ENCODE measurements at places on chromosomes 2 and 18.

DNA sequence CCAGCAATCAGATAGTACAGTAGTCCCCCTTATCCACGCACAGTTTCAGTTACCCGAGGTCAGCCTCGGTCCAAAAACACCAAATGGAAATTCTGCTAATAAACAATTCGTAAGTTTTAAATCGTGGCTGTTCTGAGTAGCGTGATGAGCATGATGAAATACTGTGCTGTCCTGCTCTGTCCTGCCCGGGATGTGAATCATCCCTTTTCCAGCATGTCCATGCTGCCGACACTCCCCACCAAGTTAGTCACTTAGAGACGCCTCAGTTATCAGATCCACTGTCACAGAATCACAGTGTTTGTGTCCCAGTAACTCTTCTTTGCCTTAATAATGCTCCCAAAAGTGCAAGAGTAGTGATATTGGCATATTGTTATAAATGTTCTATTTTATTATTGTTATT, 62.1 kb downstream of the MEX3C start:
- DNase-seq: peak; percentile 7

DNA sequence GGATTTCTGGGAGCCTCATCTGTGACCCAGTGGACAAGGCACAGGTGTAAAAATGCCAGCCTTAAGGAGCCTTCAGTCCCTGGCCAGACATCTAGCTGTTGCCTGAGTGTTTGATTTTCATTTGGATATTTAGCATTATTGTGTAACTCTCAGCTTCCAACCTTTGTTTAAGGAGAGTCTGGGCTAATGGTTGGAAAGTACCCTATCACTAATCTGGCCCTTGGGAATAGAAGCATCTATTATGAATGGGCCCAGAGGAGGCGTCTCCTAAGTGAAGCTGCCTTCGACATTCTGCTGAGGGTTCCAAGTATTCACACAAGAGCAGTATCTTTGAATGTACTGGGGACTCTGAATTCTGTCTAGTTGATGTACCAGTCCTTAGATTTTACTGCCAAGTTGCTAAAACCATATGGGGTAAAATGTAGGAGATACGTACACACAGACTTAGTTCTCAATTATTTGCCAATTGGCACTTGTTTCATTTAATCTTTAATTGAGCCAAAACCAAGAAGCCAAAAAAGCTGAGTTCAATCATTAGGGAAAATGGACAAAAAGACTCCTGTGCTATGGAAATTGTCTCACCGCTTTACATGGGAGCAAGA, 7.2 kb upstream of the ANKRD29 start:
- DNase-seq: no peak

DNA sequence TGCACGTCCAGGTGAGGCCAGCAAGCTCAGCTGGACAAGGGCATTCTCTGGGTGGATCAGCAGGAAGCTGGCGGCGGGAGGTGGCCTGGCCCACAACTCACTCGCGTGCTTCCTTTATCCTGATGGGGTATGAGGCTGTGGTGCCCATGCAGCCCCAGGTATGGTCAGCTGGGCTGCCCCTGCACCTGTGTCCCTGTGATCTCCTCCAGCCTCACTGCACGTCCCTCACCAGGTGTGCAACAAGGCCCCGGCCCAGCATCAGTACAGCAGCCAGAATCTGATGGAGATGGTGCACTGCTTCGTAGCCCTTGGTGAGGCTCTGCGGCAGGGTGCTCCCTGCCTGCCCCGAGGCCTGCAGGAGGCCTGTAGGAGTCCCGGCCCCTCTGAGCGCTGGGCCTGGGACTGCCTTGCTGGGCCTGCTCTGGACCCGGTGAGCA, 17.6 kb downstream of the MROH2A start:
- no peak for DNase-seq

DNA sequence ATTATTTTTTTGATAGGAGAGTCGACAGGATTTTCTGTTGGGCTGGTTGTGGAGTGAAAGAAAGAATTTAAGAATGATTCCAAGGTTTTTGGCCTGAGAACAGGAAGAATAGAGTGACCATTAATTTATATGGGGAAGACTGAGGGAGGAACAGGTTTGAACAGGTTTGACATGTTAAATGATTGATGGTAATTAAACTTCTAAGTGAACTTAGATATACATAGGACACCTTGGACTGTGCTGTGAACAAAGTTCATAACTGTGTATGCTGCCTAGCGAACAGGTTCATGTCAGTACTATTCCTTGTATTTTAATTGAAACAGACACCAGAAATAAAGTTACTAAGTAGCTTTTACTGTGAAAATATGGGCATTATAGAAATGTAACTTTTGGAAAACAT, 212.0 kb downstream of the SPAG16 start:
- DNase-seq: no peak

DNA sequence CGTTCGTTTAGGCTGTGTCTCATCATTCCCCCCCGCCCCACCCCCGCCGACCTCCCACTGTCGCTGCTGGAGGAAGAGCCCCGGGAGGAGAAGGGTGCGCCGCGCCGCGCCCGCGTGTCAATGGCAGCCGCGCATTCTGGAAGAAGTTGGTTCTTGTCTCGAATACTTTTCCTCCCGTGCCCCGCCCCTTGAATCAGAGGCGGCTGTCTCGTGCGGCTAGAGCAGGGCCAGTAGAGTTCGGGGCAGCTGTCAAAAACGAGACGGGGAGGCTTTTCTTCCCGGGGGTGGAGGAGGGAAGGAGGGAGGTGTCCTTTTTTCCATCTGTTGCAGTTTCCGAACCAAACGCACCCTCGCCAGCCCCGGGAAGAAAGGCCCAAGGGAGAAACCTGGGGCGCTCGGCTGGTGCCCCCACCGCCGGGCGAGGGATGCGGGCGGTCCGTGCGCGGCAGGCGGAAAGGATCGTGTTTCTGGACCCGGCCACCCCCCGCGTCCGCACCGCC, 410 bp upstream of the TGIF1 start:
- no peak for DNase-seq

- DNase-seq: no peak
Observed at GRCh38 chr2:16148632-16149348, 208.4 kb downstream of the MYCN start.

DNA sequence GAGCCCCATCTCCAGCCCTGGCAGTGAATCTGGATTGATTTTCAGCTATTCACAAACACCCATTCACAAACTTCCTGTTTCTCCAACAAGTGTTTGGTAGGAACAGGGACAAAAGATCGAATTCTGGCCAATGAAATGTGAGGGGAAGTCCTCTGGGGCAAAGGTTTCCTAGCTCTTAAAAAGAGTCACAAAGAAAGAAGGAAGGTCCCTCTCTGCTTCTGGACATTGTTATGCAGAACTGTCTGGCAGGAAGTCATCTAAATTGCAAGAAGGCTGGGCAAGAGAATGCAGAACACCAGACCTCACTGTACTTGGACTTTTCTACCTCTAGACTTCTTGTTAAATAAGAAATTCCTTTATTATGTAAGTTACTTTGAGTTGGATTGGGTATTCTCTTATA, 137.3 kb downstream of the CCDC148 start:
- DNase-seq: no peak

DNA sequence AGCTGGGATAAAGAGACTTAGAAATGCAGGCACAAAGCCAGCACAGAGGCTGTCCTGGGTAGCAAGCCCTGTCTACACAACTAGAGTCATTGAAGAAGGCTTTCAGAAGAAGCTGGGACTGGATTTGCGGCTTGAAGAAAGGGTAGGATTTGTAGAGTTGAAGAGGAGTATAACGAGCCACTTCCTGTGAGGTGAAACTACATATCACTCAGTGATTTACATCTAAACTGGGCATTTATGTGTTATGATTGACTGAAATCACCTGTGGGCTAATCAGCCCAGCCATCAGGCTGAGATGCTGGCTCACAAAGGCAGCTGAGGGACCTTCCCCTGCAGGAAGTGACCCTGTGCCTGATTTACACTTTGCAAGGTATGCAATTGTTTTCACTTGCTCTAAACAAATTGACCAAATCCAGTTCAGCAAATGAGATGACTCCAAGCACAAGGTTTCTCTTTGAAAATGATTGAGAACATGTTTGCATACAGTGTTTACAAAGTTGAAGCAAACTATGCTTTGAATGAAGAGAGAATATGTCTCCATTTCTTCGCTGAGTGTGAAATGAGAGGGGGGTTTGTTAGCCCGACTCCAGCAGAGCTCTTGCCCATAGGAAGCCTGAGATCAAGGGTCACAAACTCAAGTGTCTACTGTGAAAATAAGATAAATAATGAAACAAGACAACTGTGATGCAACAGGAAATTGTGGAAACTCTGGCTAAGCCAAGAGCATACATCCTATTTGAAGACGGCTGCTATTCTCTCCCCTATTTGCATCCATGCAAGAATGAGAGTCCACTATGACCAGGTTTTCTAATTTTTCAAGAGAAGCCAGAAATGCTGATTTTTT, 69.3 kb upstream of the HK2 start:
- DNase-seq: no peak

- no peak for DNase-seq
Observed at GRCh38 chr2:147521936-147522335, 322.9 kb upstream of the ACVR2A start.

DNA sequence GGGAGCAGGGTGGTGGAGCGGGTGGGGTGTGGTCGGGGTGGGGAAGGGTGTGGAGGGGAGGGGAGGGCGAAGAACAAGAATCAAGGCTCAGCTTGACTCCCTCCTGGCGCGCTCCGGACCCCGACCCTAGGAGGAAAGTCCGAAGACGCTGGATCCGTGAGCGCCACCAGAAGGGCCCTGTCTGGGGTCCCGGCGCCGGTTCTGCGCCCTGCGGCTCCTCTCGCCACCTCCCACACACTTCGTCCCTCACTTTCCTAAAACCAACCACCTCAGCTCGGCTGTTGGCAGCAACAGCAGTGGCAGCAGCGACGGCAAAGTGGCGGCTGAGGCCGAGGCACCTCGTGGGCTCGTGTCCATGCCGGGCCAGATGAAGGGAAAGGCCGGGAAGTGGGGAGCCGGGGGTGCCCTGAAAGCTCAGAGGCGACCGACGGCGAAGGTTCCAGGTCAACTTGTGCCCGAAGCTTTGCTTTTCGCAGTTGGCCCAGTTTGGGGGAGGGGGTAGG, 2.1 kb downstream of the KLHL14 start:
- DNase-seq: no peak

DNA sequence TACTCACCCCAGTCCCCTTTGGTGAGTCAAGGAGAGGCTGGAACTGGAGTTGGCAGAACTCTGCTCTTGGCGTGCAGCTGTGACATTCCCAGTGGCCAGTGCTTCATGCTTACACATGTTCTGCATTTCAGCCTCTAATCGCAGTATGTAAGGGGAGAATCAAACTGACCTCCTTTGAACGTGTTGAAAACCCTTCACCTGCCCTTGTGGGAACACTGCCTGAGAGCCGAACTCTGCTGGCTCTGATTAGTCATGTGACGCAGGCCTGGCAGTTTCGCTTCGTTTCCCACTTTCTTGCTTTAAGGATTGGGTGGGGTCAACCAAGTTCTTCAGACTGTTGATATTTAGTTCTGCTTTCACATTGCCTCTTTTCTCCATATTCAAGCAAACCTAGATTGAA, 173.8 kb upstream of the BCL2L11 start:
- no peak for DNase-seq

DNA sequence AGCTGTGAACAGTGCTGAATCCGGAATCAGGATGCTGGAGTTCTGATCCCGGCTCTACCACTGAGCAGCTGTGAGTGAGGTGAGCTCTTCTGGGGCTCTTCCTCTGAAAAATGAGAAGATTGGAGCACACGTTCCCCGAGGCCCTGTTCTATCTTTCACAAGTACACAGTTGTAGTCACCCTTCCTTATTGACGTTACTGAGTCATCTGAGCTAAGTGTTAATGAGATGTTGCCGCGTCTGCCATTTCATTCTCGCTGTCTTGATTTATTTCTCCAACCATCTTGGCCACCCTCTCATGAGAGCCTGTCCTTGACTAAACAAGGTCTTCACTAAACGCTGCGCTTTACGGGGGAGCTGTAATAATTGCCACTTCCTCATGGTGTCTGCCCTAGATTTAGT, 31.9 kb upstream of the EFR3B start:
- DNase-seq: no peak

- no peak for DNase-seq
Observed at GRCh38 chr18:72180689-72181088, 363.5 kb downstream of the CBLN2 start.

- DNase-seq: peak; percentile 96
Observed at GRCh38 chr18:2857491-2858131, 10.8 kb downstream of the EMILIN2 start.

- no peak for DNase-seq
Observed at GRCh38 chr2:230947908-230948365, 22.9 kb upstream of the GPR55 start.

- DNase-seq: no peak
Observed at GRCh38 chr18:76052227-76052595, 442.8 kb downstream of the ZNF516 start.

GRCh38 chr2:239756790-239757760, 268.1 kb downstream of the NDUFA10 start:
- DNase-seq: no peak

- no peak for DNase-seq
Observed at GRCh38 chr2:96159084-96159830, 14.0 kb upstream of the DUSP2 start.

DNA sequence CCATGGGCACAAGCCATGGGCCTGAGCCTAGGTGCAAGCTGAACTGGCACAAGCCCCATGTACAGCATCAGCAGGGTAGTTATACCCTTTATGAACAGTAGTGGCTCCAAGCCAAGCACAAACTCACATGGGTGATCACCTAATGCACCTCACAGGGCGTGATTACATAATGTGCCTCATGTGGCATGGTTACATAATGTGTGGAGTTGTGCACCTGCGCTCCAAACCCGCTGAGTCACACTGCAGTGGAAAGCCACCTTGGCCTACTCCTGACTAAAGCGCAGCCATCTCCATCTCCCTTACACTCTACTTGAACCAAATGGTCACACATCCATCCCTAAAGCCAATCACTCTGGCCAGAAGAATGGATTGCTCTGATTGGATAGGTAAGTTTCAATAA, 279.7 kb downstream of the MBD2 start:
- DNase-seq: no peak

DNA sequence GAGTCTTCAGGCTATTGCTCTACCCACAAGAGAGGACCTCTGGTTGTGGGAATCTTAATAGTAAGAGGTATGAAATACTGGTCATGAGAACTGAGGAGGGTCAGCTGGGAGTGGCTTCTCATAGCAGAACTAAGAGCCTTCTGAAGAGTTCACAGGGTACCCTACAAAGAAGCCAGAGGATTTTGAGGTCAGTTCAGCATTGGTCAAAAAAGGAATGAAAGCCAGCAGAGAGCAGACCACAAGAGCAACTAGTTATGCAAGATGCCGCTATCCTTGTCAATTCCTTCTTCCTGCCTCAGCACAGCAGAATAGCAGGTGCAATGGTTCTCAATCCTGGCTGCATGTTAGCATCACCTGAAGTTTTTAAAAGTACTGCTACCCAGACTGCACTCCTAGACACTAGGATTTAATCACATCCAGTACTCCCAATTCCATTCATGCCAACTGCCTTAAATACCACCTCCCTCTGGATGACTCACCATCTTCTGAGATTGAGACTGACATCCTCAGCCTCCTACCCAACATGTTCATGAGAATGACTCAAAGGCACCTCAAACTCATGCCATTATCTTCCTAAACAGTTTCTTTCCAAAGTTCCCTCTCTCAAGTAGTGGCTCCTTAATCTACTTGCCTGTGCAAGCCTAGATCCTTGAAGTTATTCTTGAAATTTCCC, 81.0 kb upstream of the RBMS1 start:
- peak; percentile 64 for DNase-seq

GRCh38 chr2:200156166-200156835, 150.2 kb upstream of the SPATS2L start:
- DNase-seq: peak; percentile 52
